ENCODE measurements at places on chromosomes 13 and 19.
A peak's percentile ranks its signal among the peaks of the same experiment; 100 is the strongest.

GRCh38 chr19:46825731-46826055 is 25.0 kb downstream of the AP2S1 start:
- DNase-seq, result no peak

DNA sequence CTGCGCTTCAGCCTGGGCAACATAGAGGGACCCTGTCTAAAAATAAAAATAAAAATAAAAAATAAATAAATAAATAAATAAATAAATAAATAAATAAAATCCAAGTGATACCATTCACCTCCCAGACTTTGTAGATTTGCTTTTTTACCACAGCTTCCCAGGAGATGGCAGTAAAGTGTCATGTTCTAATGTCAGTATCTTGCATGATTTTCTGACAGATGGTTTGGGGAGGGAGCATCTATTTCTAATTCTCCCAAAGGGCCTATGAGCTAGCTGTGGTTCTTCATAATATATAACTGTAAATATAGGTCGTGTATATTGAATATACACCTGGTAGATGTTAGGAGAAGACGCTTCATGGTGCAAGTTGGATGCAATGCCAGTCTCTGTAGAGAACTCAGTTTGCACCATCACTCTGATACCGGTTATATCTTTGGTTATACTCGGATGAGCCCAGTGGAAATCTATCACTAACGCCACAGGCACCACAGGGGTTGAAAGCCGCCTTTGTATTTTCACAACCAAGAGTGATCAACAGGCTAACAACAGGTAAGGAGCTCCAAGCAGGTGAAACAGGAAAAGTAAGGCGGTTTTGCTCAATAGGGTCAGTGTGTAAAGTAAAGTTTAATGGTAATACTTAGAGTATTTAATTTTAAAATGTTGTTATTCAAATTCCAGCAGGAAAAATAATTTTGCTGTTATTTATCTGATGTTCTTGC is 13.9 kb downstream of the APLP1 start:
- peak; percentile 85 for DNase-seq

GRCh38 chr19:48741129-48741999 is 954 bp upstream of the RASIP1 start:
- DNase-seq, result peak; percentile 29

DNA sequence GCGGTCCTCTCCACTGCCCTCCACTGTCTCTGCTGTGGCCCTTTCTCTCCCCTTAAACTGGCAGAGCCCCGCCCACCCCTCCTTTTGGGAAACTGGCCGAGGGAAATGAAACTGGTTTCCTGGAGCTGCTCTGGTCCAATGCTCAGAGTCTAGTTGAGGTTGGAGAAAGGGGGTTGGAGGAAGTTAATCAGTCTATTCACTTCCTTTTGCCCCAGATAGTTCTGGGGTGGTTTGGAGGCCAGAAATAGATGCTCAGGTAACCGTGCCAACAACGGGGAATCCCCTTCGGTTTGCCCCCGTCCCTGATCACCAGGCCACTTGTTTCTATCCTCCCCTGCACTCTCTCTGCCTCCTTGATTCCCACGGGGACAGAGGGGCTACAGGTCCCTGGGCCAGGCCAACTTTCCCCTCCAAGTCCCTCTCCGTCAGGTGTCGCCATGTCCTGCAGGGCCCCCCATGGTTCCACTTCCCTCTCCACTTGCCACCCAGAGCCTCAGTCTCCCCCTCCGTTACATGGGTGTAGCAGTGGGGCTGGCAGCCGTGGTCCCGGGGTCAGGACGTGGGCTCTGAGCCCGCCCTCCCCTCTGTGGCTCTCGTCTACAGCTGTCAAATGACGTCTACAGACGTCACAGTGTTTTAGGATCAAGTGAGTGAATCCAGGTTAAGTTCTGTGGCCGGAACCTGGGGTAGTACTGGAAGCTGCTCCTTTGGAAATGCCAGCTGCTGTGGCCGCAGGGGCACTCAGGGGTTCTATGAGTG is at the start of gene IL4I1:
Gene IL4I1, minus strand, starts transcription at position 25 of the 759 bp plus-strand sequence. CDS start 727 bp downstream, outside the sequence.
- DNase-seq, result peak; percentile 87

DNA sequence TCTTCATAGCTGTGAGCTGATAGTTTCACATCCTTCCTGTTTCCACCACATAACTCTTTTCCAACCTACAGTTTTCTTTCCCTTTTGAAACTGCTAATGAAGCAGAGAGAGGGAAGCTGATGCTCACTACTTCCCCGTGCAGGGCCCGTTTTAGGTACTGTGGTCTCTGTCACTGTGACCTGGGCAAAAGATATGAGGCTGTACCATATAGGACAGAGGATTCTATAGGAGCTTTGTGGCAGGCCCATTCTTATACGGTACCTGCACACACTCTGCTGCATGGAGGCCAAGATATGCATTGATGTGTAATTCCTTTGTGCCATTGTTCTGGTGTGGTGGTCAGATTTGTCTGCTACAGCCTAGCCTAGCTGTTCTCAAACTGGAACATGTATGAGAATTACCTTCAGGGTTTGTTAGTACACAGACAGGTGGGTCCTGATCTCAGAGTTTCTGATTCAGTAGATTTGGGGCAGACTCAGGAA is 577.3 kb downstream of the LMO7 start:
- no peak for DNase-seq

DNA sequence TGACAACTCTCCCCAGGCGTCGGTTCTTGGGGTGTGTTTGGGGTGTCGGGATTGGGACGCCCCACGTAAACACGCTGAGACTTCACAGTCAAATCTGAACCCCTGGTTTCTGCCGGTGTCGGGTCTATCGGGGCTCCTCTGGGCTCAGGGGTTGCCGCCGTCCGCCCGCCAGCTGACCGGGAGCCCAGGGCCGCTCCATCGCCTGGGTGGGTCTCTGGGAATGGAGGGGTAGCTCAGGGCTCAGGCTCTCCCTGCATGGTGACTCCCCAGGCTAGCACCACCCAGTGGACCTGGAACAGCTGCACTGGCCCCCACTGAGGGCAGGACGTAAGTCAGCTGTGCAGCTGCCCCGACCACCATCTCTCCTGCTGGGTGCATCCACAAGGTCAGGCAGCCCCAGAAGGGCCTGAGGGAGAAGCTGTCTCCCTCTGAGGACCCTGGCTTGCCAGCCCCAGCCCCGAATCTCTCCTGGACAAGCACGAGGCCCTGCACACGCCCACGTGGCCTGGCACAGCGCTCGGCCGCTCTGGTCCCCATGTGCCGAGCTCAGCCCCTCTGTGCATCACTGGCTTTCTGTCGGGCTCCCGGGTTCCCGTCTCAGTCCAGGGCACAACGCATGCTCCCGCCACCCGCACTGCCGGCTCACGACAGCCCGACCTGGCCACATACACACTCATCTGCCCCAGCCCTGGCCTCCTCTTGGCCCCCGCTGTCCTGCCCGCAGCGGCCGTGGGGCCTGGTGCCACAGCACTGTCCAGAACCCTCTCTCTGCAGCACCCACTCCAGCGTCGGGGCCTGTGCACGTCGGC is 6.1 kb downstream of the RNF126 start:
- no peak for DNase-seq

- DNase-seq, result no peak
Measured at GRCh38 chr13:112034231-112034630, 32.7 kb upstream of the SOX1 start.

GRCh38 chr13:106036870-106037269 is 498.6 kb downstream of the EFNB2 start:
- DNase-seq, result no peak

DNA sequence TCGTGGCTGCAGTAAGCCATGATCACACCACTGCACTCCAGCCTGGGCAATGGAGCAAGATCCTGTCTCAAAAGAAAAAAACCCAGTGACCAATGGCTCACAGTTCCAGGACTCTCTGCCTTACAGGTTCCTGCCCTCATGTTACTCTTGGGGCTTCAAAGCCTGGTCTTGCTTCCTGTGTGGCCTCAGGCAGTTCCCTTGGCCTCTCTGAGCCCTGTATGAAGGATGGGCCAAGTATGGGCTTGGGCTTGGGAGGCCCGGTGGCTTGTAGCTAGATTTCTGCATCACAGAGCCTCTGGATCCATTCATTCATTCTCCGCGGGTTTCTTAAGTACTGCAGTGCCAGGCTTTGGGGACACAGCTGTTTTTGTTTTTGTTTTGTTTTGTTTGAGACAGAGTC is 780 bp upstream of the TSPAN16 start:
- no peak for DNase-seq

GRCh38 chr19:17471410-17472125 is 1.2 kb downstream of the SLC27A1 start:
- DNase-seq, result no peak

DNA sequence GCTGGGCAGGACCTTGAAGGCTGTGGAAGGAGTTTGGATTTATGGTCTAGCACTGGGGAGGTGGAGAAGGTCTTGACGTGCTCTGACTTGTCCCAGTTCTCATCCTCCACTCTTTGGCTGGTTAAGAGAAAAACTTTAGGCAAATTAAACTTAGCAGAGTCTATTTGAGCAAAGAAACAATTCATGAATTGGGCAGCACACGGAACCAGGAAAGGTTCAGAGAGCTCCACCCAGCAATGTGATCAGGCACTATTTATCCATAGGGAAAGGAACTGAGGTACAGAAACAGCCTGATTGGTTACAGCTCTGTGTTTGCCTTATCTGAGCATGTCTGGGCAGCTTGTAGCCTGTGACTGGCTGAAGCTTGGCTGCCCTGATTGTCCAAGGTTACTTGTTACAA is 45.4 kb upstream of the CYP2B6 start:
- DNase-seq, result no peak

GRCh38 chr13:90185734-90186133 is 1161.8 kb upstream of the MIR17HG start:
- DNase-seq, result no peak

GRCh38 chr13:20709782-20710181 is 6.3 kb downstream of the IL17D start:
- no peak for DNase-seq

- DNase-seq, result no peak
Measured at GRCh38 chr13:94800423-94800822, 88.1 kb upstream of the SOX21 start.

DNA sequence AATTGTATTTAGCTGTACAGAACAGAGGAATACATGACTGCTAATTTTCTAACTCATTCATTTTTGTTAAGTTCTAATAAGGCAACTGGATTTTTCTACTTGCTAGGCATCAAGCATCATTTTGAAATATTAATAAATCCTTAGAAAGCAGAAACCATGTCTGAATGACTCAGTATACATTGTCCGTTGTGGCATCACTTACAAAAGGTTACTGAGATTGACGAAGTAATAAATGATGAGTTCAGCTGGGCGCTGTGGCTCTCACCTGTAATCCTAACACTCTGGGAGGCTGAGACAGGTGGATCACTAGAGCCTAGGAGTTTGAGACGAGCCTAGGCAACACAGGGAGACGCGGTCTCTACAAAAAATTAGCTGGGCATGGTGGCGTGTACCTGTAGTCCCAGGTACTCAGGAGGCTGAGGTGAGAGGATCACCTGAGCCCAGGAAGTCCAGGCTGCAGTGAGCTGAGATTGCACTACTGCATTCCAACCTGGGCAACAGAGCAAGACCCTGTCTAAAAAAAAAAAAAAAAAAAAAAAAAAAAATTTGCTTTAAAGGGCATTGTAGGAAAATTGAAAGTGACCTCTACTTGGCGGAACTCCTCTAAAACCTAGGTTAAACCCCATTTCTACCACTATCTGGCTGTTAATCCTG is 36.6 kb downstream of the LHFPL6 start:
- no peak for DNase-seq

- DNase-seq, result peak; percentile 39
Measured at GRCh38 chr13:29594303-29594709, 1.2 kb downstream of the SLC7A1 start.

- DNase-seq, result no peak
Measured at GRCh38 chr19:35345671-35346111, 2.0 kb upstream of the FFAR1 start.

- DNase-seq, result peak; percentile 73
Measured at GRCh38 chr19:33143897-33144405, 12.0 kb downstream of the WDR88 start.

GRCh38 chr19:16293118-16294091 is 31.2 kb upstream of the KLF2 start:
- no peak for DNase-seq

GRCh38 chr13:67036699-67037457 is 193.3 kb downstream of the PCDH9 start:
- no peak for DNase-seq

GRCh38 chr13:44507639-44508038 is 68.5 kb downstream of the TSC22D1 start:
- DNase-seq, result no peak

- DNase-seq, result no peak
Measured at GRCh38 chr19:43941209-43941608, 6.1 kb upstream of the ZNF45 start.

GRCh38 chr19:49910179-49910578 is 13.5 kb upstream of the IL4I1 start:
- no peak for DNase-seq

DNA sequence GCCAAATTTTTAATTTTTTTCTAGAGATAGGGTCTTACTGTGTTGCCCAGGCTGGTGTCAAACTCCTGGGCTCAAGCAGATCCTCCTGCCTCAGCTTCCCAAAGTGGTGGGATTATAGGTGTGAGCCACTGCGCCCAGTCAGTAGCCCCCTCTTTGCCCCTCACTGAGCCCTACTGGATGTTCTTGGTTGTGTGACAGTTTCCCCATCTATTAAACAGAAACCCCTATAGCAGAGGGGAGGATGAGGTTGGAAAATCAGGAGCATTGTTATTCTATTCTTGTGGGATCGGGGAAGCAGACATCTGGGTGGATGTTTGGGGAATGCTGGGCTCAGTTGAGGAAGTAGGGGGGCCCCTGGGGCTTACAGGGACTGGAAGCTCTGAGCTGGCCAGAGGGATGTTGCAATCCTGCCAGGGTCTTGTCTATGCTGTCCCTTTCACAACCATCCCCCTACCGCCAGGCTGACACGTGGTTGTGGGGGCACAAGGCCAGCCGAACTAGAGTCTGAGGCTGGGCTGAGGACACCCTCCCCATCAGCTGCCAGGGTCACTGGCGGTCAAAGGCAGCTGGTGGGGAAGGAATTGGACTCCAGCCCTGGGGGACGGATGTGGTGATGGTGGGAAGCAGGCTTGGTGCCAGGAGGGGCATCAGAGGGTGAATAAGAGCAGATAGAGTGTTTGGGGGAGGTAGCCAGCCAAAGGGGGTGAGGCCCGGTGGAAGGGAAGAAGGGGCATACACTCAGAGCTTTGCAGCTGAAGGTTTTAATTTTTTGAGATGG is 10.9 kb downstream of the APOC1 start:
- no peak for DNase-seq

DNA sequence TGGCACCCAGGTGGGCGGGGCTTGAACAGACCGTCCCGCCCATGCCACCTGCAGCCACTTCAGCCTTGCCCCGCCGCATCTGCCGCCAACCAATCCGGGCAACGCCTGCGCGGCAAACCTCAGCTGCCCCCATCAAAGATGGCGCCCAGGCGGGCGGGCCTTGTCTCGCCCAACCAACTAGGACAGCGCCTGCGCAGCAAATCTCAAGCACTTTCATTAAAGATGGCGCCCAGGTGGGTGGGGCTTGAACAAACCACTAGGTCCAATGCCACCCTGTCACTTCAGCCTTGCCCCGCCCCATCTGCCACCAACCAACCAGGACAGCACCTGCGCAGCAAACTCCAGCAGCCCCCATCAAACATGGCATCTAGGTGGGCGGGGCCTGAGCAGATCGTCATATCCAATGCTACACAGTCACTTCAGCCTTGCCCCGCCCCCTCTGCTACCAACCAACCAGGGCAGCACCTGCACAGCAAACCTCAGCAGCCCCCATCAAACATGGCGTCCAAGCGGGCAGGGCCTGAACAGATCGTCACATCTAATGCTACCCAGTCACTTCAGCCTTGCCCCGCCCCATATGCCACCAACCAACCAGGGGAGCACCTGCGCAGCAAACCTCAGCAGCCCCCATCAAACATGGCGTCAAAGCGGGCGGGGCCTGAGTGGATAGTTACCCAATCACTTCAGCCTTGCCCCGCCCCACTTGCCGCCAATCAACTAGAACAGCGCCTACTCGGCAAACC is 1.4 kb downstream of the PEG3 start:
- peak; percentile 28 for DNase-seq

- no peak for DNase-seq
Measured at GRCh38 chr13:79442221-79442620, 36.2 kb upstream of the RBM26 start.
